Mesothelial cell of epicardium (in vitro differentiated cells): ENCODE measurements at places on chromosomes 16 and 17. TPM values are rescaled to one million over a fixed set of nuclear protein-coding genes. Genes with fewer than 3 reads are reported as not detected.

TBX2 gene
- total RNA-seq, result 164 to 176 TPM (median 173 TPM) in 3 replicates

SCGB1C2 gene
- not detected in 3 replicates for total RNA-seq

STAC2 gene
- 0.63 to 0.86 TPM (median 0.77 TPM) in 3 replicates for total RNA-seq

TOB1 gene
- total RNA-seq, result 29.4 to 34.7 TPM (median 32.0 TPM) in 3 replicates

CACNG1 gene
- 0.18 to 0.23 TPM (median 0.20 TPM) in 3 replicates for total RNA-seq

RPL27 gene
- 1,019 to 1,067 TPM (median 1,060 TPM) in 3 replicates for total RNA-seq

CLDN9 gene
- total RNA-seq, result 5.4 to 5.7 TPM (median 5.4 TPM) in 3 replicates

TEX19 gene
- total RNA-seq, result 0.16 TPM in 1 of 3 replicates, not detected in the others
